Fibroblast of the aortic adventitia (primary cell): ENCODE measurements at places on chromosomes 2 and 18.
A peak's percentile ranks its signal among the peaks of the same experiment; 100 is the strongest.

GRCh38 chr2:69597105-69597504, 46.4 kb downstream of the AAK1 start:
- DNase-seq, result no peak

DNA sequence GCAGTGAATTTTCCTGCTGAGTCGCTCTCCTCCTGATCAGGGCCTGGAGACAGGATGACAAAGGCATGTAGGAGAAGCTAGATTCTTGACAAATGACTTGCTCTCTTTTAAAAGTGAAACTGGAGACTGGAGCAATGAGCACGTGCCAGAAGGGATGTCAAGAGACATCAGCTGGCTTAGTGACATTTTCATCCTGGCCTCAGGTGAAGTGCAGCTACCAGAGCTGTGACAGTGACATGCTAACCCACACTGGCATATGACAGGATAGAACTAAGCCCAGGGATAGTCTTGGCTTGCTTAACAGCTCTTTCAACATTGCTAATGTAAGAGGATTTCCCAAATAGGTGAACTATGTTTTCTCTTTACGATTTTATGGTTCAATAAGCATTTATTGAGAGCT, 757.5 kb upstream of the DDX18 start:
- no peak for DNase-seq

- DNase-seq, result peak; percentile 9
These were observed 65.2 kb upstream of the CRIM1 start for GRCh38 chr2:36290306-36290856.

GRCh38 chr18:43271593-43272432, 5.5 kb downstream of the SYT4 start:
- DNase-seq, result peak; percentile 77

DNA sequence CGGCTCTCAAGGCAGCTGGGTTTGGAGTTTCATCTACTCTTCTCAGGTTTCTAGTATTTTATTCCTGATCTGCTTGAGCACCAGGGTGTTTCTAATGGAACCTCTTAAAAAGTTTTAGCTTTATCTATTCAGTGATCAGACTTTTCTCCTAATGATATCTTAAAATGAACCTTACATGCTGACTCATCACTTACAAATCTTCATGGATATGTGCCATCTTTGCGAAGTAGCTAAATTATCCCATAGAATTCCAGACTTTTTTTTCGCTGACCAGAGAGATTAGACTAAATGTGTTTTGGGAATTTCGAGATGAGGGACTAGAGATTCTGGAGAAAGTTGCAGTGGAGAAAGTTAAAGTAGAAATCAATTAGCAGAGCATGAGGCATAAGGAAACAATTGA, 401.0 kb downstream of the GRB14 start:
- no peak for DNase-seq

DNA sequence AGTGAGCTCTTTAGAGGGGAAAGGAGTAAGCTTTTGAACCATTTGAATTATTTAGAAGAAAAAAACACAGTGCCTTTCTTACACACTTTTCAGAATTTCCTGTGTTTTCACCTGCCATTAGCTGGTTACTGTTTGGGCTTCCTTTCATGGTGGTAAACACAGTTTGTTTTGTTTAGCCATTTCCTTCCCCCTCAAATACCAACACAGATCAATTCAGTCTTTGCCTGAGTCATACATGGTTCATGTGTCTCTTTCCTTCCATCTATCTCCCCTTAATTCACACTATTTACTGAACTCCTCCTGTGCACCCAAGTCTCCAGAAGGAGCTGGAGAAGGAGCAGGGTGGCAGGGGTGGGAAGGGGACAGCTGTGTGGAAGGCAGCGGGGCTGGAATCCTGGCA, 45.0 kb downstream of the TCF7L1 start:
- DNase-seq, result no peak

GRCh38 chr2:4515871-4516761, 812.7 kb downstream of the DCDC2C start:
- DNase-seq, result no peak

GRCh38 chr2:159292157-159292556, 5.7 kb upstream of the WDSUB1 start:
- DNase-seq, result no peak

GRCh38 chr18:67735506-67735905, 219.0 kb upstream of the DSEL start:
- no peak for DNase-seq

- no peak for DNase-seq
These were observed 218.8 kb upstream of the APCDD1 start for GRCh38 chr18:10235661-10235952.

DNA sequence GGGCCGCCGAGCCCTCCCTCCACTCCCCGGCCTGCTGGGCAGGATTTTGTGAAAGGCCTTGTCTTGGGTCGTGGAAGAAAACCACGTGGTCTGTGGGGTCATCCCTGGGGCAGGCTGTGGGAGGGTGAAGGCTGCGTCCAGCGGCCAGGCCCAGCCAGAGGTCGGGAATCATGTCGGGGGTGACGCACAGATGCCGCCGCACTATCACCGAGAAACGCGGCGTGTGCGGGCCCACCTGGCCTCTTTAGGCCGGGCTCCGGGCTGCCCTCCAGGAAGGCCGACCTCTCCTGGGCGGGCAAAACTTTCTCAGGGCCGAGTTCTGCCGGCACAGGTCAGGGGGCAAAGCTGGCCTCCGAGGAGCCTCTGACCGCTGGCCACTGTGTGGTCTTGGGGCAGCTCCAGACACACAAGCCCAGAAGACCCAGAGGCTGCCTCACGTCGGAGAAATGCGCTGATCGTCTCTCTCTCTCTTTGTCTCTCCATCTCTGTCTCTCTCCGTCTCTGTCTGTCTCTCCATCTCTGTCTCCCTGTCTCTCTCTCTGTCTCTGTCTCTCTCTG, 28.4 kb downstream of the NFATC1 start:
- DNase-seq, result peak; percentile 20

DNA sequence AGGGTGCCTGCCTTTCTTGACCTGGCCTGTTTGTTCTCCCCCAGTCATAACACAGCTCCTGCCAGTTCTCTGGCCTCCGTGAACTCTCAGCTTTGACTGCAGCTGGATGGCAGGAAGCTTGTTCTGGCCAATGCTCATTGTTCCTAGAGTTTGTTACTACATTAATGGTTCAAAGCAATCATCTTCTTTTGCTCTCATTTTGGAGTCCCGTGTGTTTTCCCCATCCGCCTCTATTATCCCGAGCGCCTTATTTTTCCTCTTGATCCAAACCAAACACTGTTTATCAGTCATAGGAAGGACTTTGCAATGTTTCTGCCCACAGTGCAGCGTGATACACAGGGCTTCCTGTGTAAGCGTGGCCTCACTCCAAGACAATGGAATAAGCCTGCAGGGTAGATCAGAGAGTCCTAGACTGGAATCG, 184.3 kb upstream of the APCDD1 start:
- DNase-seq, result peak; percentile 86

GRCh38 chr2:42178335-42178734, 9.2 kb downstream of the EML4 start:
- DNase-seq, result no peak

- no peak for DNase-seq
These were observed 79.4 kb upstream of the SNTG2 start for GRCh38 chr2:871175-871727.

GRCh38 chr2:113878743-113879142, 11.1 kb upstream of the ACTR3 start:
- DNase-seq, result no peak

DNA sequence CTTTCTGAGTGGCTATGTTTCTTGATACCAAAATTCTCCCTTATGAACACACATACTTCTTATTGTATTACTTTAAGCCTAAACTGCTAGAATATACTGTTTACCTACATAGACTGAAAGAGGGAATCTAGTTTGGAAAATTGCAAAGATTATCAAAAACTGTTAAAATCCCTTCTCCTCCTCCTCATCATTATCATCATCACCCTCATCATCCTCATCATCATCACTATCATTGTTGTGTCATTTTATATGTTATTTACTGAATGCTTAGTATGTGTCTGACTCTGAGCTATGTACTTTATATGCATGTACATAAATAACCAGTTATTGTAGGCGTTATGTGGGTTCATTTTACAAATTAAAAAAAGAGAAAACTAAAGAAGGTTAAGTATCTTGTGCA, 19.6 kb upstream of the LRP1B start:
- DNase-seq, result no peak

GRCh38 chr2:240392948-240393830, 42.3 kb upstream of the GPC1 start:
- no peak for DNase-seq

GRCh38 chr2:29729401-29729800, 192.0 kb downstream of the ALK start:
- no peak for DNase-seq

- no peak for DNase-seq
These were observed 100.7 kb downstream of the NFATC1 start for GRCh38 chr18:79496237-79496977.

DNA sequence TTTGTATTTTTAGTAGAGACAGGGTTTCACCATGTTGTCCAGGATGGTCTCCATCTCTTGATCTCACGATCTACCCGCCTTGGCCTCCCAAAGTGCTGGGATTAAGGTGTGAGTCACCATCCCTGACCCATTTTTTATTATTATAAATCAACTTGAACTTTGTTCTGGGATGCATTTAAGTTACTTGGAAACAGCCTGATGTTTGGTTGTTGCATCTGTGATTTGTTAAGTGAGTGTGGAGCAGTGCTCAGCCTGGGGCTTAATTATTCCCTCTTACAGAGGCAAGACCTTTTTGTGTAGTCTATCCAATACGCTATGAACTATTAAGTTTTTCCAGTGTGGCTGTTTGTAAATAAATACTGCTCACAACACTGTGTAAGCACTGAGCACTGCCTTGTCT, 32.6 kb downstream of the MTA3 start:
- no peak for DNase-seq

- DNase-seq, result peak; percentile 58
These were observed 21.6 kb downstream of the STON1 start for GRCh38 chr2:48551548-48551947.
